ENCODE measurements at places on chromosomes 7 and 10.

- peak; percentile 35 for DNase-seq
These were observed 54.0 kb upstream of the RPA3 start for GRCh38 chr7:7772397-7772821.

DNA sequence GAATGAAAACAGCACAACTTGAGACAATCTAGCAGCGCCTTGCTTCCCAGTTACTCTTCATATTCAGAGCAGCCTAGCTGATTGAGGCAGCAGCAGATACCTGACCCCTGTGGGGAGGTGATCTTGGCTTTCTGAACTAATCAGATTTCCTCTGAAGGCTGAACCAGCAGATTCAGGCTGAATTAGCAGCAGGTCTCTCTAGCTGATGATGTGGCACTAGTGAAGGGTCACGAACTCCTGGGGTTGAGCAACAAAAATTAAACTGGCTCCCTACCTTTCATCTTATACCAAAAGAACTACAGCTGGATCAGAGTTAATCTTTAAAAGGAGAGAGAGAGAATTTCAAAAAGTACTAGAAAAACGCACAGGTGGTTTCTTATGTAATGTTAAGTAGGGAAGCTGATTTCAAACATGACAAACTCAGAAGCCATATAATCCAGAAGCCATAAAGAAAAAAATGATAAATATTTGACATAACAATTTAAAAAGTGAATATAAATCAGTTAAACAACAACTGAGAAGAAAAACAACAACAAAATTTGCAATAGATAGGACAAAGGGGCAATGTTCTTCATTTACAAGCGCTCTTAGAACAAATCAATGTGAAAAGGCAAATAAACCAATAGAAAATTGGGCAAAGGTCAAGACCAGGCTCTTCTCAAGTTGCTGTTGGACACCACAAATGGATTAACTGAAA lies 13.5 kb downstream of the SLC25A13 start:
- no peak for DNase-seq

- DNase-seq = no peak
These were observed 255.4 kb downstream of the TYW1 start for GRCh38 chr7:67251986-67252558.

- no peak for DNase-seq
These were observed 89.2 kb downstream of the MICALL2 start for GRCh38 chr7:1369916-1370657.

GRCh38 chr7:44381494-44382220 lies 56.3 kb upstream of the CAMK2B start:
- no peak for DNase-seq

- DNase-seq = no peak
These were observed 692.8 kb upstream of the LRRN3 start for GRCh38 chr7:110397927-110398660.

- DNase-seq = no peak
These were observed 337.2 kb upstream of the LRGUK start for GRCh38 chr7:133789974-133790373.

DNA sequence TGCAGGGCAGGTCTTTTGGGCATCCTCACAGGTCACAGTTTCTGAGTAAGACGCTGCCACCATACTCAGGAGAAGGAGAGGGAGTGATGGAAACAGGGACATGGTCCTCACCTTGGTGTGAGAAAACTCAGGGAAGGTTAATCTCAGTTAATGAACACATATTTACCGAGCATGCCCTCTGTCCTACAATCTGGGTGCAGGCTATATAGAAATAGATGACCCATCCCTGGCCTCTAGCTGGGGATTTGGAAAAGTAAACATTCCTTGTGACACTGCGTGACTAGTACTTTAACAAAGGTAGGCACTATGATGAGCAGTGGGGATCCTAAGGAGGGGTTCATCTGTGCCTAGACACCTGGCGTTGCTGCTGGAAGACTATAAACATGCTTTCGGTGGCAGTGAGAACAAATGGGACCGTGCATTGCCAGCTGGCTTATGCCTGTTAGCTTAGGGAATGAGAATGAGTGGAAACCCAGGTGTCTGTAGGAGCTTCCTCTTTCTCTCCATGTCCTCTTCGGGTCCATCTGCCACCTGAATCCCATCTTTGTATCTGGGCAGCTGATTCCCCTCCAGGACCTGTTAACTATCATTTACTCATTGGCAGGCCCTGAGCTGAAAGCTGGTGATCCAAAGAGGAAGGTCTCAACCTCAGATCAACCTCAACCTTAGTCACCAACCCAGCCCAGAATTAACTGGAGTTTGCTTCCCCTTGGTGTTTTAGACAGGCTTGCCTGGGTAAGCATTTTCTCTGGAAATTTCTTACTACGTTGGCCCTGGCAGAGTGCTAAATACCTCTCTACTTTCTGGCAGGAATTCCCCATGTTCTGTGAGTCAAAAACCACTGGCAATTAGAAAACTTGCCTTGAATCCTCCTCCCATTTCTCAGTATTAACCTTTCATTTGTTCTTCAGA lies 794 bp downstream of the MBL2 start:
- DNase-seq = no peak

DNA sequence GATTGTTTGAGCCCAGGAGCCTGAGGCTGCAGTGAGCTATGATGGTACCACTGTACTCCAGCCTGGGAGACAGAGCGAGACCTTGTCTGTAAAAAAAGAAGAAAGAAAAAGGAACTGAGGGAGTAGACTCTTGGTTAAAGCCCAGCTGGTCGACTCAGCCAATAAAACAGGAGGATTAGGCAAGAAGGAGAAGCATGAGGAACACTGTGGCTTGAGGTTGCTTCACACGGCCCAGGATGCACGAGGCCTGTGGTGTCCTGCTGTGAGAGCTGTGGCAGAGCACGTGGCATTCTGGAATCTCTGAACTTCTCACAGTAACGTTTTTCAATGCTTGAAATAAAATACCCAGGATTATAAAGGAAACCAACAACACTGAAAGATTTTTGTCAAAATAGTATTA lies 93.3 kb downstream of the CUL2 start:
- DNase-seq = no peak

DNA sequence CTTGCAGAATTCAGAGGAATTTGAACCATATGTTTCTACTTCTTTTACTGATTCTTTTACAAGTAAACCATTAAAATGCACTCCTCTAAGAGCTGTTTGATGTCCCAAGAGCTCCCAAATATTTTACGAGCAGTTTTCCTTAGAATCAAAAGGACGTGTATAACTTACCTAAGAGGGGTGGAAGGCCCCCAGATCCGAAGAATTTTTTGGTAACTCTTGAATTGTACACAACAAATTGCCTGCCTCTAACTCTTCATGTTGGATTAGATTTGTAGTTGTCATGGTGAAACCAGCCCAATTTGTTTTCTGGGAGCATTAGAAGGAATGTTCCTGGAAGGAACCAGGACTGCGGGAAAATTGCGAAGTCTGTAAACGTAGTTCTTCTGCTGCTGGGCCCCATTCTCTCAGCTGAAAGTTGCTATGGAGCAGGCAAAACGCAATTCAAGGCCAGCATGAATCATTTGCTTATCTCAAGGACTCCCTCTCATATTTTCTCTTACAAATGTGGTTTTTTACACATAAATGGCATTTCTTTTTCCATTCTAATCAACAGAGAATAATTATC lies 124.8 kb upstream of the TMEM72 start:
- no peak for DNase-seq

GRCh38 chr10:79241990-79242619 lies 105.2 kb upstream of the PPIF start:
- DNase-seq = no peak

- DNase-seq = peak; percentile 73
These were observed 249.0 kb upstream of the AUTS2 start for GRCh38 chr7:69349291-69349690.

- no peak for DNase-seq
These were observed 54.0 kb upstream of the GRB10 start for GRCh38 chr7:50836646-50837045.

DNA sequence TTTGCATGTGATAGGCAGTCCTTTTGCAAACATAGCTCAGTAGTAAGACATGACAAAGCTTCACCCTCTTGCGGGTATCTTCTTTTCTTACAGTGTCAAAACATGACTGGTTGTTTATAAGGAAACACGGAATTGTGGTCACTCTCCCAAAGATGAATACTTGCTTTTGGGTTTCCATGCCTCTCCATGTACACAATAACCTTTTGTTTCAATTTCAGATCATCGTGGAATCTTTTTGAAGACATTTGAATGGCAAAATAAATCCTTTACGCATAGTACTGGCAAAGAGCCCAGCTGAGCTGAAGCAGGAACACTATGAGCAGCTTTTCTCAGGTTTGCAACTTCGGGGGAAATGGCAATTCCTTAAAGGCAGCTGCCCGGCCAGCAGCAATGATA lies 156.8 kb upstream of the FRMD4A start:
- no peak for DNase-seq

- no peak for DNase-seq
These were observed 9.6 kb downstream of the ITGB1 start for GRCh38 chr10:32948451-32948850.

DNA sequence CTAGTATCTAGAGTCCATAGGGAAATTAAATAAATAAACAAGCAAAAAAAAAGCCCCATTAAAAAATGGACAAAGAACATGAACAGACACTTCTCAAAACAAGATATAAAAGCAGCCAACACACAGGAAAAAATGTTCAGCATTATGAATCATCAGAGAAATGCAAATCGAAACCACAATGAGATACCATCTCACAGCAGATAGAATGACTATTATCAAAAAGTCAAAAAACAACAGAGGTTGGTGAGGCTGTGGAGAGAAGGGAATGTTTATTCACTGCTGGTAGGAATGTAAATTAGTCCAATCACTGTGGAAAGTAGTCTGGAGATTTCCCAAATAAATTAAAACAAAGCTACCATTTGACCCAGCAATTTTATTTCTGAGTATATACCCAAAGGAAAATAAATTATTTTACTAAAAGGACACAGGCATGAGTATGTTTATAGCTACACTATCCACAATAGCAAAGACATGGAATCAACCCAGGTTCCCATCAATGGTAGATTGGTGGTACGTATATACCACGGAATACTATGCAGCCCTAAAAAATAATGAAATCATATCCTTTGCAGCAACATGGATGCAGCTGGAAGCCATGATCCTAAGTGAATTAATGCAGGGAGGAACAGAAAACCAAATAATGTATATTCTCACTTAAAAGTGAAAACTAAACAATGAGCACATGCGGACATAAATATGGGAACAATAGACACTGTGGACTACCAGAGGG lies 366.5 kb upstream of the SEMA3C start:
- DNase-seq = no peak

DNA sequence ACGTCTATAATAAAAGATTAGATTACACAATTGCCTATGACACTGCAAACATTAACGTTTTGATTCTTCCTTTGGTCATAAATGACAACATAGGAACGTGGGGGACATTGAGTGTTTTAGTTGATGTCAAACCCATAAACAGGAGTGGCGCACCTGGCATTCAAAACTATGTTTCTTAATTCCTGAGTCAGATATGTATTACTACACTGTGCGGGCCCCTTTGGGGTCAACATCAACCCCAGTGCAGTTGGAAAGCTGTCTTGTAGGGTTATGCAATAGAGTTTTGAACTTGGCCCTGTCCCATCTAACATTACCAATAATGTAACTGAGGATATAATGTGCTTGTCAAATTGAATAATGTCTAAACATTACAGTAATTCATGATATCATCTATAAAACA lies 156.5 kb downstream of the CSTF2T start:
- DNase-seq = no peak

DNA sequence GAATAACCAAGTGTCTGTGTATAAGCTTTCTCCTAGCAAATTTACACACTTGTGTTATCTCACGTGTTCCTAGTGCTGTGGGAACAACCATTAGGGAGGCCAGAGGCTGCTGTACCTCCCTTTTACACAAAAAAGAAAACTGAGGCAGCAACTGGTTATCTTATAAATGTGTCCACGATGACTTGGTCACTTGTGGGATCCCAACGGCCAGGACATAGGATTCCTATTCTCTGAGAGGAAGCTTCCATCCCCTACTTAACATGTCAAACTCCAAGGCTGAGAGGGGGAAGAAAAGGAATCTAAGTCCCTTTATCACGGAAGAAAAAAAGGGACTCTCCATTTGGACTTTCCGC lies 484 bp downstream of the ZNF438 start:
- DNase-seq = no peak

GRCh38 chr7:98322331-98323270 lies 41.1 kb downstream of the BRI3 start:
- no peak for DNase-seq

DNA sequence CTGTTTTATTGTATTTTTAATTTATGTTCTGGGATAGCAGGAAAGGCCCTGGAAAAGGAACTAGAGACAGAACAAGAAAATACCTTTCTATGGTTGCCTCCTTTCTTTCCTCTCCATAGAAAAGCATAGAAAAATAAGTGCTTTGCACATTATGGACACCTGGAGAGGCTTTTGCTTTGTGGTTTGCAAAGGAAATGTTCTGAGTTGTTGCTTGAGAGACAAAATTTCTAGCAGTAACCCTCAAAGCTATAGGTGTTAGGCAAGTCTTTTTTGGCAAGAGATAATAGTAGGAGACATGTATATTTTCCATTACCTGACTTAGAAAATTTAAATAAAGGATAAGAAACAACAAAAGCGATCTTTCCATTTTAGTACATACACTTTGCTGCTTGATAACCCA lies 378.6 kb upstream of the PRKCQ start:
- no peak for DNase-seq

All from DMS79 (cell line).